Stimulated activated CD4-positive, alpha-beta T cell treated with anti-CD3 and anti-CD28 coated beads, Interleukin-1b, Interleukin-23, amount 100 ng/mL, for 48 hours (primary cell): ENCODE measurements at places on chromosomes 11 and 22.

DNA sequence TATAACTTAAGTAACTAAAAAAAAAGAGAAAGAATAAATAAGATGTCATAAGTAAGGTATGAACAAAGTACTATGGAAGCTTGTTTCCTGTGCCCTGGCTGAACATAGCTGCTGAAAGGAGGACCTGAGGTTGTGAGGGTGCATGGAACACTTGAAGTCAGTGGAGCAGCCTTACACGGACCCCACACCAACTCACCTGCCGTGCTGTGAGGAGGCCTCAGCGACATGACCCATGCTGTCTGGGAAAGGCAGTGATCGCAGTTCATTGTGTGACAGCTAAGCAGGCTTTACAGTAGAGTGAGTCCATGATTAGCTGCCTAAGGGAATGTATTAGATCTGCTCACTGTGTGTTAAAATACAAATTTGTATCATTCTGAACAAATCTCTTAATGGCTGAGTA, 17.6 kb downstream of the RASSF10 start:
- DNase-seq = no peak

DNA sequence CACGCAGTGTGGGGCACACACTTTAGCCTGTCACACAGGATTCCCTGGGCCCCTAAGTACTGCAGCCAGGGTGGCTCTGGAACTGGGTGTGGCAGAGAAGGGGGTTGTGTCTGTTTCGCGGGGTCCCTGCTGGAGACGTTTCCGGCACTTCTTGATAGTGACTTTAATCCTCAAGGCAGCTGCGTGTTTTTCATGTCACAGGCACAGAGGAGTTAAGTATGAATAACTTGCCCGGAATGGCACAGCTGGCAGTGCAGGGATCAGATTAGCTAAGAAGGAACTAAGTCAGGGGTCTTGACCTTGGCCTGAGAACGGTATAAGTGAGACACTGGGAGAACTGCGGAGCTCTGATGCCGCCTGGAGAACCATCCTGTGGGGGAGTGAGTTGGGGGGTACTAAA, 7.5 kb upstream of the KRTAP5-7 start:
- no peak for DNase-seq

DNA sequence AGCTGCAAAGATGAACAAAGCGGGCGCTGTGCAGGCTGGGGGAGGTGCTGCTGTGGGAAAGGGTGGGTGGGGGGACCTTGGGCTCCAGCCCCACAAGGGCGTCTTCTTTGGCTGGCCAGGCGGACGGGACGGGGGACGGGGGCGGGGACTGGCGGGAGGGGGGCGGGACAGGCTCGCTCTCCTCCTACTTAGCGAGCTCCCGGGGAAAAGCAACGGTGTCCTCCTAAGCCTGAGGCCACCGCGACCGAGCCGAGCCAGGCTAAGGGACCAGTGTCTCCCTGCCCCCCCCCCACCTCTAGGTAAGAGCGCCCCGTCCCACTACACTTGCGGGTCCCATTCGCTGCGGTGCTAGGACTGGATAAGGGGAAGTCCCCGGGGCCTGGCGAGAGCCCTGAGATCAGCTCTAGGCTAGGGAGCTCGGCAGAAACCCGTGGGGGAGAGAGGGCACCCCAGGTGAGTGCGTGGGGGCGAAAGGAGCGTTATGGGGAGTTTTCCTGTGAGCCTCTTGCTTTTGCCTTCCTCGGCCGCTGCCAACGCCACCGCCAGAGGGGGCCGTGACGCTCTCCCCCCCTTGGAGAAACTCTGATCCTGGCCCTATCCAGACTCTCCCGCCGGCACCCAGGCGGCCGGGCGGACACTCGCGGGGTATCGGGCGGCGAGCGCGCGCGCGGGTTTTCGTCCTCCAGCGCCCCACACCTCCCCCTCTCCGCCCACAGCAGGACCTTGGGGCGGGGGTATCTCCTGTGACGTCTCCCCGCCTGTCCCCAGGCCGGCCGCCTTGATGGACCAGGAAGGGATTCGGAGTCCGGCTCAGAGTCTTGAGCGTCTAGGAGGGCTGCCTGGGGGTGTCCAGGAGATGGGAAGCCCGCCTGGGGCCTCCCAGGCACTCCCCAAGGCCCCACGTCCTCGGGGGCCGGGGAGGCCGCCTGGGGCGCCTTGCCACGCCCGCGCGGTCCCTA, at the start of gene PHLDB1:
TSS of gene PHLDB1 (plus strand) at position 215 of the 959 bp plus-strand sequence. CDS start 6,222 bp downstream, outside the sequence.
- DNase-seq = peak; percentile 32

GRCh38 chr11:13118194-13118593, 109.1 kb downstream of the RASSF10 start:
- no peak for DNase-seq

DNA sequence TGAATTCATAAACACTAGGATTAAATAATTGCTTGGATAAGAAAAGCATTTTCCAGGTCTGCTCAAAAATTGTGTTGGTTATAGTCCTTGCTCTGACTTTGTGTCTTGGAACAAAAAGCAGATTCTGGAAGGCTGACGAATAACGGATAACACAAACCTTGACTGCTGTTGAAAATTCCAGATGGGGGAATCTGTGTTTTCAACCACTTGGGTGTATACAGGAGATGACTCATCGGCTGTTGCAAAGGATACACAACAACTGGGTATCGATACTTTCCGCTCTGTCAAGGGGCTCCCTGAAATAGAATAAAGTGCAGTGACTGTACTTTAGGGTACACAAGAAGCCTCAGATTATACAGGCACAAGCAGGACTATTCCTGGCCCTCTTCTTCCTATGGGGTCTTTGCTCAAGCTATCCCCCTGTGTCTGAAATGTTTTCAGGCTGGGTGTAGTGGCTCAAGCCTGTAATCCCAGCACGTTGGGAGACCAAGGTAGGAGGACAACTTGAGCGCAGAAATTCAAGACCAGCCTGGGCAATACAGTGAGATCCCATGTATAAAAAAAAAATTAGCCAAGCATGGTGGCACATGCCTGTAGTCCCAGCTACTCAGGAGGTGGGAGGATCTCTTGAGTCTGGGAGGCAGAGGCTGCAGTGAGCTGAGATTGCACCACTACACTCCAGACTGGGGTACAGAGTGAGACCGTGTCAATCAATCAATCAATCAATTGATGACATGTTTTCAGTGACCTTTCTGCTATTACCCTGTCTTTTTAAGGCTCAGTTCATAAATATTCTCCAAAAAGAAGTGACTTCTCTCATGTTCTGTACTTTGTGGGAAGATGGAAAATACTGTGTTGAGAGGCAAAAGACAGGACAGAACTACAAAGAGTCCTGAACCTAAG, 48.6 kb upstream of the UCP3 start:
- no peak for DNase-seq

DNA sequence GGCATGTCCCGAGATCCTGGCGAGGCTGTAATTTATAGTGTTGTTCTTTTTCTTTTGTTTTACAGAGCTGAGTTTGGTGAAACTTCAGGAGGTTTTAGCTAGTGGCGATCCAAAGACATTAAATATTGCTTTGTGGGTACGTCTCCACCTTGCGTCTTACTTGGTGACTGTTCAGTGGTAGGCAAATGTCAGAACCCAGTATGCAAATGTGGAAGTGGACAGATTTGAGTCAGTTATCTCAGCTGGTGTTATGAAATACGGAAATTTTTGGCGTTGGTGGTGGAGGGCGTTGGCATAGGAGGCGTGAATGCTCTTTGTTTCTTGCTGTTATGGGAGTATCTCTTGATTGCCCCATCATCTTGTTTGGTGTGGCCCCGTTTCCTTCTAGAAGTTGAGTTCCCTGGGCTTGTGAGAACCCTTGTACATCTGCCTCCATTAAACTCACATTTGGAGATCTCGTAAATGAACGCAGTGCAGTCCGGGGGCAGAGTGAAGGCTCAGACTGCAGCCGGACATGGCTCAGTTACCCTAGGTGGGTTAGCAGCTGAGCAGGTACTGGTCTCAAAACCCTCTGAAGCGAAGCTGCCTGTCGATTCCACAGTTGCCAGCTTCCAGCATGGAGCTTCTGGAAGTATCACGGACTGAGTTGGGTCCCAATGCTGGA, 39.9 kb downstream of the PTPRJ start:
- DNase-seq = peak; percentile 59

GRCh38 chr11:61968758-61969390, 1.4 kb upstream of the FTH1 start:
- no peak for DNase-seq

- no peak for DNase-seq
Observed at GRCh38 chr11:79363256-79363655, 77.6 kb downstream of the TENM4 start.

- DNase-seq = no peak
Observed at GRCh38 chr11:44171518-44171917, 76.0 kb downstream of the EXT2 start.

- DNase-seq = no peak
Observed at GRCh38 chr22:44368611-44369292, 56.0 kb upstream of the SHISAL1 start.

DNA sequence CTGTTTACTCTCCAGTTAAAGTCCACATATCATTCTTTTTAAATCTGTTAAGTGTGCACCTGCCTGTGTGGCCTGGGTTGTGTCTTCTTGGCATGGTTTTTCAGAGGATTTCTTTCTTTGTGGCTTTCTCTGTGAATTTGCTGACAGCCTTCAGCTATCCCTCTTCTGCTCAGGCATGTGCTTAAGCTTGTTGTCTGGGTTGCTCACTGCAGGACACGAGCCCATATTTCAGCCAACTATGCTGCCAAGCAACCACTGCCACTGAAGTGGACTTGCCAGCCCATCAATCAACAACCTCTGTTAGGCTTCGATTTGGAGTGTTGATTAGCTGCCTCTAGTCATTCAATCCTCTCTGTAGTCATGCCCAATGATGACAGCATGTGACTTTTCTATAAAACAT, 18.4 kb downstream of the OR51I2 start:
- DNase-seq = no peak

DNA sequence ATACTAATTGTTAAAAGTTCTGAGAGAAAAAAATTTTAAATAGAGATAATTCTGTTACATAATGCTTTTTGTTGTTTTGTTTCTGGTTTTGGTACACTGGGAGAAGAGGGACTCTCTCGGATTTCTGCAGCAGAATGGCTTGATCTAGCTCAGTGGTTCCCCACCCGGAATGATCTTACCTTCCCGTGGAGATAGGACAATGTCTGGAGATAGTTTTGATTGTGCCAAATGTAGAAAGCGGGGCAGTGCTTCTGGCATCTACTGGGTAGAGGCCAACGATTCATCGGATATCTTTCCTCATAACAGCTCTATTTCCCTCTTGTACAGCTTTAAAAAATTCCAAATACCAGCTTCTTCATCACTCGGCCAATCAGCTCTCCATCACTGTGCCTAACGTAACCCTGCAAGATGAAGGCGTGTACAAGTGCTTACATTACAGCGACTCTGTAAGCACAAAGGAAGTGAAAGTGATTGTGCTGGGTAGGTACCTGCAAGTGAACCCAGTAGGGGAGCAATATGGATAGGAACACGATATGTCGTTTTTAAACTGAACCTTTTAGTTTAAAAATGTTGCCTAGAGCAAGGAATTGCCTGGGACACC, 13.2 kb downstream of the CRTAM start:
- DNase-seq = no peak

DNA sequence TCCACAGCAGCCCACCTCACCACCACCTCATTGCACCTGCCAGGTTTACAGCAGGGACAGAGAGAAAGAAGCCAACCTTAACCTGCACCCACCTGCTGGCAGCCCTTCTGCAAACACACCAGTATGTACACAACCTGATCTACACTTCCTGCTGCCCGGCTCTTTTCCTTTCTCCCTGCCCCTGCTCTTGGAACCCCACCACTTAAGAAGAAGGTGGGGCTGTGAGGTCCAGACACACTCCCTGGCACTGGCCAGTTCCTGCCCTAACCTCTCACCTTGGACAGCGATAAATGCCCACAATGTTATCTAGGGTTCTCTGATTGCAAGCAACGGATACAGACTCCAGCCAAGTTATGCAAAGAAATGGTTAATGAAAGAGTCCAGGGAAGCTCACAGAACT, 10.8 kb upstream of the SLC35C1 start:
- DNase-seq = no peak

GRCh38 chr11:110951950-110952503, 239.8 kb upstream of the ARHGAP20 start:
- no peak for DNase-seq

- DNase-seq = no peak
Observed at GRCh38 chr11:132101881-132102280, 731.5 kb downstream of the NTM start.

DNA sequence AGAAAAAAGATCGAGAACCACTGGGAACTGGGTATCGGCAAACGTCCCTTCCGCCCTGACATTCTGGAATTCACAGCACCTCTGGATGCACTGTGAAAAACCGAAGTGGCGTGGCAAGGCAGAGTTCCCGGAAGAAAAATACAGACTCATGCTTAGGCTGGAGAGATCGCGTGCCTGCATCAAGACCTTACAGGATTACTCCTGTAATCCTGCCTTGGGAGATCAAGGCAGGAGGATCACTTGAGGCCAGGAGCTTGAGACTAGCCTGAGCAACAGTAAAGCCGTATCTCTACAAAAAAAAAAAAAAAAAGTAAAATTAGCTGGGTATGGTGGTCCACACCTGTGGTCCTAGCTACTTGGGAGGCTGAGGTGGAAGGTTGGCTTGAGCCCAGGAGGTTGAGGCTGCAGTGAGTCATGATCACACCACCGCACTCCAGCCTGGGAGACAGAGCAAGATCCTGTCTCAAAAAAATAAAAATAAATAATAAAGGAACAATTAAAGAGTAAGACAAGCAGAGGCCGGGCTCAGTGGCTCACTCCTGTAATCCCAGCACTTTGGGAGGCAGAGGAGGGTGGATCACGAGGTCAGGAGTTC, 19.9 kb upstream of the TEF start:
- no peak for DNase-seq

DNA sequence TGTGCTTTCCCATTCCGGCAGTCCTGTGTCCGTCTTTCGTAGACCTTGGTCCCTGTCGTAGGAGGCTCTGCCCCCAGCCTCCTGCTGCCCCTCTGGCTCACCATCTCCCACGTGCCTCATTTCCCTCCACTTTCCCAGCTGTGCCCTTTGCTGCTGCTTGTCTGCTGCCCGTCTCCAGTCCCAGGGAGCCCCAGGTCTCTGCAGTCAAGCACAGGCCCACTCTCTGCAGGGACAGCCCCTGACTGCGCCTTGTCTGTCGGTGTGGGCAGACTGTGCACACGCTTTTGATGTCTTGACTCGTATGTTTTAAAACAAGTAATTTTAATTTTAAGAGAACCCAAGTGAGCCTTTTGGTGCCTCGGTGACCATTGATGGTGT, 12.4 kb downstream of the DGCR8 start:
- no peak for DNase-seq

DNA sequence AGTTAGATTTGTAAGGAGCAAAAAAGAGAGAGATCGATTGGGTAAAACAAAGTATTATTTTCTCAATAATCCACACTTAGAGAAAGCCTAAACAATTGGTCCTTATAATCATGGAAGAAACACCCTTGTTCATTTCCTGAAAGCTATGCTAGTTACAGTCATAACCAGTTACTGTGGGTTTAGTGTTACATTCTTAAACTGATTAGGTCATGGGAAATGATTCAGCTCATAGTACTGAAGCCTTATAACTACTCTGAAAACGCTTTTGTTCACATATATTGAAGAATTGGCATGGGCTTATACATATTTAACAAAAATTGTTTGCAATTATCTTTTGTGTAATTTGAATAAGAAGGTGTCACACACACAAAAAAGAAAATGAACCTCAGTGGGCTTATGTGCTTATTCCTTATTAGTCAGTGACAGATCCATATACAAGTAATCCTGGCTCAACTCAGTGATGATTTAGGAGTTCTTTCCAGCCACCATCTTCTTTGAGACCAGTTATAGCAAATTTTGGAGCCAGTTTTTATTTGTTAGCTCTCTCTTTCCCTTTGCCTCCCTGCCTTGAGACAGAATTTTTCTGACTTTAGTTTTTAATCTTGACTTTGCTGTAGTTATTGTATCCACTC, 198.5 kb upstream of the CTSC start:
- DNase-seq = no peak
